ENCODE measurements at places on chromosomes 7 and 10.
A peak's percentile ranks its signal among the peaks of the same experiment; 100 is the strongest.

DNA sequence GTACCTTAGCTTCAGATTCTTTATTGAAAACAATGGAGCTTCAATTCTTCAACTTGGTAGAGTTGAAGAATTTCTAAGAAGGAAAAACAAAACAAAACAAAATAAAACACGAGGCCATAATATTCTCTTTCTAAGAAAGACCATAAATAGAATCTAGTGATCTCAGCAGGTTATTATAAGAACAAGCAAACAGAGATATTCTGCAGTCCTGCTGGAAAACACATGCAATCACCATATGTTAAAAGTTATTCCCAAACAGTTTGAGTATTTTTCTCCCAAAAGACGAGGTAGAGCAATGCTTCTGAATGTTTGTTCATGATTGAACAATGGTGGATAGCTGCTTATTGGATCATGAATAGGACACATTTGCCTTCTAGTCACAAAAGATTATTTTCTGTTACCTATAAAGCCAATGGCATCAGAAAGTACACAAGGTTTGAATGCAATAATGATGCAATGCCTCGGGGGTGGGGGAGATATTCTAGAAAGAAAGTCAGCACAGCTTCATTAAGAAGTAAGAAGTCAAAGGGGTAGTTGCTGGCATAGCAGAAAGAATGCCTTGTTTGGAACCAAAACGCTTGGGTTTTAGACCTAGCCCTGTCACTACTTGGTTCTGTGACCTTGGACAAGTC is 59.3 kb downstream of the CREB3L2 start:
- DNase-seq: no peak

DNA sequence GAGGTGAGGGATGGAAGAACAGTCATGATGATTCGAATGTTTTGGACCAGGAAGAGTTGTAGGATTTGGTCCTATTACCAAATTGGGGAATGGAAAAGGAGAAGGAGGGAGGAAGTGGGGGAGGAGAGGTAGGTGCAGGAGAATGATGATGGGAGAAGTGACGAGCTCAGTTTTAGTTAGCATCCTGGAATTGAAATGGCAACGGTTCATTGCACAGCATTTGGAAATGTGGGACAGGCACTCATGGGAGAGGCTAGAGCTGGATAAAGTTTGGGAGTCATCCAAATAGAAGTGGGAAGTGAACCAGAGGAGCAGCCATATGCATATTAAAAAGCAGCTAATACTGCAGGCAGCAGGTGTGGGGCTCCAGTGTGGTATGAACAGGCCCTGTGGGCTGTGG is 253.6 kb downstream of the SORCS3 start:
- DNase-seq: no peak

DNA sequence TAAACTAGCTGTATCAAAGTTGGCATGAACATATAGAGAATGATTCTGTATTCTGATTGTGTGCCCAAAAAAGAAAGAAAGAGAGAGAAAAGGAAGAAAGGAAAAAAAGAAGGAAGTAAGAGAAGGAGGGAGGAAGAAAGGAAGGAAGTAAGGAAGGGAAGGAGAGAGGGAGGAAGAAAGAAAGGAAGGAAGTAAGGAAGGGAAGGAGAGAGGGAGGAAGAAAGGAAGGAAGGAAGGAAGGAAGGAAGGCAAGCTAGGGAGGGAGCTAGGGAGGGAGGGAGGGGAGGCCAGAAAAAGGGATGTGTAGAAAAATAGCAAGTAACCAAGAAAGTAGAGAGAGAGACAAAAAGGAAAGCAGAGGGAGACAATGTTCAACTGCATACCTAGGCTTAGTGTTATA is 60.7 kb upstream of the TARP start:
- DNase-seq: no peak

DNA sequence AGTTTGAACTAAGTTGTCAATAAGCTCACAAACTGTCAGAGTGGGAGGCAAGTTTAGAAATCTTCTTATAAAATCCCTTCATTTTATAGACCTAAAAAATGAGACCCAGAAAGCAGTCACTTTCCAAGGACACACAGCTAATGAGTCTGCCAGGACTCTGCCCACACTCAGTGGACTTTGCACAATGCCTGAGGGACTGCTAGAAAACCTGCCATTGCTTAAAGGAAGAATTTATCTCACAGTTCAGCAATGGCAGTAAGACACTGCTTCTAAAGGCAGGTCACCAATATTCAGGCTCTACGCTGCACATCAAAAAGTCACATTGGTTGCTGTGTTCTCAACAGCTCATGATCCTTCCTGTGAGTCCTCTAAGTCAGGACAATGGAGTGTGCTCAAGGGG is 698.1 kb downstream of the GRID1 start:
- DNase-seq: no peak

DNA sequence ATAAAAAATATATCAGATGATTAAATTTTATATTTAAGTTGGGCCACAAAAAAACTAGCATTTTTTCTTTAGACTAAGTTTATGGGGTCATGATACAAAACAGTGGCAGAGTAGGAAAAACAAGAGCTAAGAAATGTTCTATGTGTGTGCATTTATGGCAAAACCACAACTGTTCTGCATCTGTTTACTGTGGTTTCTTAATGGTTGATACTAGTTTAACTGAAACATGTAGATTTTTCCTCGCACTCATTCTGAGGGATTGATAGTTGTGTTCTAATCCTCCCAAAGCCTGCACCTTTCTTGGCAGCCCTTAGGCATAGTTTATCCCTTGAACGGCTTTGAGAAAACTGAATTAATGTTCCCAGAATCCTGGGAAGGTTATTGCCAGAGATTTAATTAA is 66.6 kb upstream of the PHYHIPL start:
- DNase-seq: no peak

GRCh38 chr7:32047075-32047474 is 23.1 kb downstream of the PDE1C start:
- no peak for DNase-seq

DNA sequence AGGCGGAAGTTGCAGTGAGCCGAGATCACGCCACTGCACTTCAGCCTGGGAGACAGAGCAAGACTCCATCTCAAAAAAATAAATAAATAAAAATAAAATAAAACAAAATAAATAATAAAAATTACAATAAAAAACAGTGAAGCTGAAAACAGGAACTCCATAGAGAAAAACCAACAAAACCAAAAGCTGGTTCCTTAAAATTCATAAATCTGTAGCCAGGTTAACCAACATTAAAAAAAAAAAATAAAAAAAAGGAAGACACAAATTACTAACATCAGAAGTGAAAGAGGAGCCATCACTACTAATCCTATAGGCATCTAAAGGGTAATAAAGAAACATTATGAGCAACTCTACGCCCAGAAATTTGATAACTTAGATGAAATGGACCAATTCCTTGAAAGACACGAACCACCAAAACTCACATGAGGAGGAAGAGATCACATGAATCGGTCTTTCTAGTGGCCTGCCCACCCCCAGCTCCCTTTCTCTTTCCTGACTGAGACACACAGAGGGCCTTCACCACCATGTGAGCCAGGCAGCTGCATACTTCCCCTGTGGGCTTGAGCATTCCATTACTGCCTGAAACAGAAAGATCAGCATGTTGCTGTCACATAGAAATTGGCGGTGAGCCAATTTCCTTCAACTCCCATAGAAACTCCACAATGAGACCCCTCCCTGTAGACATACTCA is 208.7 kb downstream of the MAD1L1 start:
- no peak for DNase-seq

GRCh38 chr7:42736931-42737330 is 174.9 kb downstream of the C7orf25 start:
- DNase-seq: no peak

GRCh38 chr10:54656643-54657042 is 144.4 kb downstream of the PCDH15 start:
- DNase-seq: no peak

- no peak for DNase-seq
These were observed 18.9 kb downstream of the ZNF680 start for GRCh38 chr7:64544010-64544409.

GRCh38 chr10:86979296-86979818 is 11.1 kb downstream of the ADIRF start:
- no peak for DNase-seq

GRCh38 chr7:74494076-74494548 is 40.4 kb downstream of the GTF2IRD1 start:
- no peak for DNase-seq

GRCh38 chr10:34408381-34408780 is 406.7 kb downstream of the PARD3 start:
- no peak for DNase-seq

DNA sequence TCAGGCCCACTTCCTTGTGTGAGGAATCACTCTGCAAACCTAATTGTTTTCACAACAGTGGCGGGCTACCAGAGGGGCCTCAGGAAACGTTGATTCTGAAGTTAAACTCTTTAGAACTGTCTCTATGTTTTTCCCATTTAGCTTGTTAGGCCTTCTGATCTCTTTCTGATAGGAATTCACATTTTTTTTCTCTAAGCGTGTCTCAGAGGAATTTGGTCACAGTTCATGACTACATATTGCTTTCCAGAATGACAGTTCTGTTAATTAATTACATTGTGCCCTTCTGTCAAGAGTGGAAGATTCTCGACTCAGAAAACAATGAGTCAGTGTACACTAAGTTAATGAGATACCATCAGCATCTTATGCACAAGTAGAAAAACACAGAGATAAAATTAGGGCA is 469.2 kb upstream of the C7orf33 start:
- DNase-seq: no peak

DNA sequence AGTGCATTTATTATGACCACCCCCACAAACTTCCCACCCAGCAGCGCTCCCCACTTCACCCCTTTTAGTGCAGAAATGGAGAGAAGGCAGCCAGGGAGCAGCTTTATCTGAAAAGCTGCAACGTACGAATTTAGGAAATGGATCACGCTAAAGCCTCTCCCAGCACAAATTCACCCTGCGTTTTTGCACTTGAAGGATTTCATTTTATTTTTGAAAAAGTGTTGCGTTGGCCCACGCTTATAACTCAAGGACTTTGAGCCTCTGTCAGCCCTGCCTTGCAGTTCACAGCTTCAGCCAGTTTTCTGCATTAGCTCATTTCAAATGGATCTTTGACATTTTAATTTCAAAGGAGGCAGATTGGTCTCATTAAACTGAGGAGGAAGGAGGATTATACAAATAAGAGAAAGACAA is 556.1 kb downstream of the KCNMA1 start:
- DNase-seq: no peak

DNA sequence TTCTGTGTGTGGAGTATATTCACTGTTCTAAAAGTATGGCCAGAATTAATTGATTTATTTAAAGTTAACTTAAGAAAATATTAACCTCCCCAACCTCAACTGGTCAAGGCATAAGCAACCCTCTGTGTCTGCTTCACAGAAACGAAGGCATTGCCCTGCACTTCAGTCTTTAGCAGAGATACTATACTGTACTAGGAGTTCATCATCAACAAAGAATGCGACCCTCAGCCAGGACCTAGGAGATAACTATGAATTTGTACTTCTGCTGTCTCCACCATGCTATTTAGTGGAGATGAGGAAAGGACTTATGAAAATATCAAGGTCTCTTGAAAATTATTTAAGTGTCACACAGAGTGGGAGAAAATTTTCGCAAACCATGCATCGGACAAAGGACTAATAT is 35.7 kb upstream of the SEMA3D start:
- DNase-seq: no peak

GRCh38 chr10:129506101-129506797 is 39.2 kb downstream of the MGMT start:
- DNase-seq: no peak

GRCh38 chr7:105387508-105388355 is 989 bp downstream of the SRPK2 start:
- DNase-seq: peak; percentile 29

- peak; percentile 34 for DNase-seq
These were observed 448 bp downstream of the SEC24C start for GRCh38 chr10:73744664-73744975.

DNA sequence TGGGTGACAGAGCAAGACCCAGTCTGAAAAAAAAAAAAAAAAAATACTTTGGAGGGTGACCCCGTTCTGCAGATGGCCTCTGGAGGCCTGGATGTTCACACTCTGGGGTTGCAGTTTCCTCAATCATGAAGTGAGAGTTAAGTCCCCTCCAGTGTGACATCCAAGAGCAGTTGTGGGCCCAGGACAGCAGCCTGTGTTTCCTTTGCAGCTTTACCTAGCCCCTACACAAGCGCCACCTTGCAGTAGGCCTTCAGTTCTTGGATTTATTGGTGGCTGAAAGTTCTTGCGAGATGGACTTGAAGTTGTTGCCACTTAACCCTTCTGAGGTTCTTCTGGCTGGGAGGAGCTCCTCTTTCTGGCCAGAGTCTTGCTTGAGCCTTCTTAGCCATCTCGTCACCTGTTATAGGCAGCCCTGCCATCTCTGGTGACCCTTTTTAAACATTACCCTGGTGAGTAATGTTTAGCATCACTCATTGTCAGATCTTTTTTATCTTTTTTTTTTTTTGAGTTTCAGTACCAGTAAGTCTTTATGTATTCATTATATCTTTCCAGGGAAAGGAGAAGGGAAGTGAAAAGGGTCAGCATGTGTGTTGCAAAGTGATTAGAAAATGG is 3.4 kb upstream of the ACTR3C start:
- no peak for DNase-seq

DNA sequence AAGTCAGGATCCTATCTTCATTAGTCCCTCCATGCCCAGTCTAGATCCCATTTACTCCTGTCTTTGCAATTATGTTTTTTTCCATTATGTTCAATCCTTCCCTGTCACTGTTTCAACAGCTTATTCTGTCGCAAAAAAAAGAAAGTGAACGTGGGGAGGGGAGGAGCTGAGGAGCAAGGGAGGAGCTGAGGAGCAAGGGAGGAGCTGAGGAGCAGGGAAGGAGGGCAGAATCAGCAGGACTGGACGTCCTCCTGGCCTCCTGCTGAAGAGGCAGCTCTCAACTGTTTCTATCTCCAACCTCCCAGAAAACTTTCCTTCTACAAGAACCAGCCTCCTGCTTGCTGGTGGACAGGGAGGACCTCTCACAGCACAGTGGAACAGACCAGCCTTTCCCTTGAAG is 26.0 kb downstream of the LARP4B start:
- DNase-seq: no peak

- no peak for DNase-seq
These were observed 14.4 kb downstream of the PIP4K2A start for GRCh38 chr10:22699976-22700375.

DNA sequence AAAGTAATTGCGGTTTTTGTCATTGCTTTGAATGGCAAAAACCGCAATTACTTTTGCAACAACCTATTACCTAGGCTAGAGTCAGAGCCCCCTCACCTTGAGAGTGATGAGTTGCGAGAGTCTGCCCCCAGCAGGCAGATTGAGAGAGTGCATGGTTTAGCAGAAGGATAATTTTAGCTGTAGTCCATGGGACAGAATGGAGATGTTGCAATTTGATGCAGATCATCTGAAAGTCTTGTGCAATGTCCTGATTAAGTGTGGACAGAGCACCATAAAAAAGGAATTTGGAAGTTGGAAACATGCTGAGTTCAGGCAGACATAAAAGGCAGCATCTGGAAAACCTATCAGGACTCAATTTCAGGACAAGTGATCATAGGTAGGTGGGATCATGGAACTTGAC is 48.7 kb downstream of the GPR141 start:
- DNase-seq: no peak
